ENCODE measurements at places on chromosomes 13 and 19.

GRCh38 chr13:32627793-32628192 is 41.5 kb downstream of the PDS5B start:
- no peak for DNase-seq

DNA sequence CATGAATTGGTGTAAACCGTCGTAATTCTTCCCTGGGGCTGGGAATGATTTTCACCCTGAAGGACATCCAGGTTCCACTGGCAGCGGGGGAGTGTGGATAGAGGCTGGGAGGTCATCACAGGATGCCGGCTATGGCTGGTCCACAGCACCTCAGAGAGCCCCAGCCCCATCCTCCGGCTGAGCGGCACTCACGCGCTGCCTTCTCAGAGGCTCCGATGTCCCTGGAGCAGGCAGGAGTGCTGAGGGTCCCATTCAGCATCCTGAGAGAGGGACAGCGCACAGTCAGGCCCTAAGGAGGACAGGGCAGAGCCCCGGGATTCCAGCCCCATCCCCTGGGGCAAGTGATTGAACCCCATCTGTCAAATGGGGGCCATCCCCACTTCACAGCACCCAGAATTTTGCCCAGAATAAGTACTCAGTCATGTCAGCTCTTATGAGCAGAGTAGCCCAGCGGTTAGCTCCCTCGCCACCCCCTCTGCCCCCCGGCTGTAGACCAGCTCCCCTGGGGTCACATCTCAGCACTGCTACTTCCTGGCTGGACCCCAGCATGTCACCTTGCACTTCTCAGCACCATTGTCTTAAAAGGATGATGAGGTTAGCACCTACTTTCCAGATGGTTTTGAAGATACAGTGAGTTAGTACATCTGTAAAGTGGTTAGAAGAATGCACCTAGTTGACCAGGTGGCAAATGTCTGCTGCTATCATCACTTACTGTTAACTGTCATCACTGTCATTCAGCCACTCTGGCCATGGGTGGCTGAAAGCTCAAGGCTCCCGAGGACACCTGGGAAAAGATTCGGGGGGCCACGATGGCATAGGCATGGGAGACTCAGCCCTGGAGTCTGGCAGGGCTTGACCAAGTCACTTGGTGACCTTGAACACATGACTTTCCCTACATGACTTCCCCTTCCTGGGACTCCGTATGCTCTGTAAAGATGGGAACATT is 11.9 kb downstream of the GRAMD1A start:
- DNase-seq: no peak

- no peak for DNase-seq
These were observed 14.9 kb downstream of the ZIC2 start for GRCh38 chr13:99996381-99996973.

GRCh38 chr19:5093297-5093928 is 124.5 kb downstream of the KDM4B start:
- no peak for DNase-seq

DNA sequence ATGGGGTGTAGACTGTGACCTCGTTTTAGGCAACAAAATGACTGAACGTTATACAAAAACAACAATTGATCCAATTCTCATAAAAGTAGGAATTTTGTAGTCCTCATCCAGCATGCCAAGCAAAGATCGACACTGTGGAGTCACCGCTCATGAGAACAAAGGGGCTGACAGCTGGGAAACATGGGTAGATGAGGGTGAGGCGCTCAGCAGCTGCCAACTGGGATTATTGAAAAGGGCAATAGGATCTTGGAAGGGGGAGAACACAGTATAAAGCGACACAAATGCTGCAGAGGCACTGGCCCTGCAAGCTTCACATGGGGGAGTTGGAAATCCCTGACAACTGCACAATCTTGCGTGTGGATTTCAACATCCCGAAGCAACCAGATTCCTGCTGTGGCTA is 5.4 kb upstream of the ZNF765 start:
- DNase-seq: no peak

GRCh38 chr19:1523412-1524286 is at the start of gene PLK5:
Gene PLK5 (plus strand): TSS chr19:1524077. CDS start chr19:1526997, 2,920 bp downstream.
- no peak for DNase-seq

- no peak for DNase-seq
These were observed 40.3 kb downstream of the CDADC1 start for GRCh38 chr13:49287995-49288394.

GRCh38 chr19:29260477-29261317 is 47.7 kb upstream of the UQCRFS1 start:
- no peak for DNase-seq

DNA sequence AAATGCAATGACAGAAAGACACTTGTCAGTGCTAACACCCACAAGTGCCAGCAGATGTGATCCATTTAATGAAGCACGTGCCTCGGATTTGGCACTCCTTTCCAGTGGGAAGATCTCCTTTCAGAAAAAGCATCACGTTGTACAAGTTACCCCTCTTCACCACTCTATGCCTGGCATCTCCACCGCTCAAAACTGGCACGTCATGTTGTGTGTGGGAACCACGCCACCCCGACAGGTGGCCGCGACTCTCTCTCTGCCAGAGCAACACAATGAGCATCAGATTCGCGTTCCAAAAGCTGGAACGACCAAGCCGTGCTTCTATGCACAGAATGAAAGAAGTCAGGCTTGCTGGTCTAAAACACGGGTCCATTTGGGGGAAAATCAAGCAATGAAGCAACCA is 24.3 kb downstream of the TMTC4 start:
- DNase-seq: no peak

GRCh38 chr13:38998739-38999138 is 8.1 kb upstream of the STOML3 start:
- DNase-seq: no peak

- DNase-seq: no peak
These were observed 821 bp downstream of the ZNF616 start for GRCh38 chr19:52138983-52139251.

DNA sequence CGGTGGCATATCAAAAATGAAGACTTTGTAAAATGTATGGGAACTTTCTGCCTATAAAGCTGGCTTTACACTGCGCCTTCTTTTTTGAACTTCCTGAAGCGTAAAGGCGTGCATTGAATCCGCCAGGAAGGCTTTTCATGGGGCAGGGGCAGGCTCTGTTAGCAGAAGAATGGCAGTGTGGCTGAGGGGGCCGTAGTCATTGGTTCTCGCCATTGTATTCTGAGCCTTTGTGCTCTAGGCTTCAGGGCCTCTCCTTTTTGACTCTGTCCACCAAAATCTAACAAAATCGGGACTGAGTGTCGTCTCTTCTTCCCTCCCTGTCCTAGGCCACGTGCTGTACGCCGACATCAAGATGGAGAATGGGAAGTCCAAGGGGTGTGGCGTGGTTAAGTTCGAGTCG is 14.1 kb downstream of the PRAM1 start:
- DNase-seq: no peak

DNA sequence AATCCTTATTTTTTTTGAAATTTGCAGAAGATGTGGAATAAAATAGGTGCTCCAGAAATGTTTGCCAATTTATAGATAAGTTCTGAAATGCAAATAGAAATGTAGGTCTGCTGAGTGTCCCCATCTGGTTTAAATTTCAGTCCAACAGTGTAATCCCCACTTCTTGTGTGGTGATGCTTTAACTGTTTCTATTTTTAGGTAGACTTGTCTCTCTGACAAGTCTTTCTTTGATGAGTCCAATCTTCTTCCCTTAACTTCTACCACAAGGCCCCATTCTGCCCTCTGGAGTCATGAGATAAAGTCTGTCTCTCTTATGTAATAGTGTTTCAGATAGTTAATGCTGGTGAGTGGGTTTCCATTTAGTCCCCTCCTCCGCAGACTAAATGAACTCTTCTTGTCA is 390.4 kb downstream of the RFC3 start:
- DNase-seq: no peak

- DNase-seq: no peak
These were observed 561 bp upstream of the GJA3 start for GRCh38 chr13:20161275-20161950.

GRCh38 chr13:59363947-59364346 is 799.8 kb downstream of the DIAPH3 start:
- no peak for DNase-seq

DNA sequence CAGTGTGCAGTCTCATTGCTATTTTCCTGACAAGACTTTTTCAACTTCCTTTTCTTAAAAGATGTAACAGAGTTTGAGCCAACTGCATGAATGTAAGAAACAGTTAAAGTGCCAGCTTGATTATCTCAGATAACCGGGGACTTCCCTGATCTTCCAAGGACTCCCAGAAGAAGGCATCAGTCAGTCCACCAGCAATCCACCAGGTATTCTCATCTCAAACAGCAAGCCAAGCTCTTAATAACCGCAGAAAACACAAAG is 350.1 kb downstream of the LIG4 start:
- no peak for DNase-seq

GRCh38 chr13:18949970-18950369 is 231.7 kb downstream of the TUBA3C start:
- no peak for DNase-seq

- no peak for DNase-seq
These were observed 18.0 kb upstream of the IZUMO2 start for GRCh38 chr19:50181121-50181520.

DNA sequence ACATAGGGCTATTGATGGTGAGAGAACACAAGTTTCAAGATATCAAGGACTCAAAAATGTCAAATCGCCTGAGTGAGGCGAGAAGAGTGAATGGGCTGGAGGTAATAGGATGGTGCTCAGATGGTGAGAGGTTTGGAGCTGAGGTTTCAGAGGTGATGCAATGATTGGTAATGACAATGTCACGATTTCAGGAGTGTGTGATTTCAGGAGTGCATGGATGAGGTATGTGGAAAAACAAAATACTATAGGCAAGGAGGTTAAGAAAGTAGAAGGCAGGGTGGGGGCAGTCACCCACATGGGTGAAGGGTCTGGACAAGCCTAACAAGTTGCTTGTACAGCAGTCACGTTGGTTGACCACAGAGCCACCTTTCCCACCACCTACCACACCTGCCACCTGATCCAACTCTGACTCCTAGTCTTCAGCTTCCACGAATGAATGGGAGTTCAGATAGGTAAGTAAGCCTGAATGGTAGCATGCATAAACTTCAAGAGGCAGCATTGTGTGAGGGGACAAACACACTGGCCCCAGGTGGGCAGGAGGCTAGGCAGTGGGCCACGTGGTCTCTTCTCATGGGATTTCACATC is 71.5 kb downstream of the RUBCNL start:
- DNase-seq: no peak

DNA sequence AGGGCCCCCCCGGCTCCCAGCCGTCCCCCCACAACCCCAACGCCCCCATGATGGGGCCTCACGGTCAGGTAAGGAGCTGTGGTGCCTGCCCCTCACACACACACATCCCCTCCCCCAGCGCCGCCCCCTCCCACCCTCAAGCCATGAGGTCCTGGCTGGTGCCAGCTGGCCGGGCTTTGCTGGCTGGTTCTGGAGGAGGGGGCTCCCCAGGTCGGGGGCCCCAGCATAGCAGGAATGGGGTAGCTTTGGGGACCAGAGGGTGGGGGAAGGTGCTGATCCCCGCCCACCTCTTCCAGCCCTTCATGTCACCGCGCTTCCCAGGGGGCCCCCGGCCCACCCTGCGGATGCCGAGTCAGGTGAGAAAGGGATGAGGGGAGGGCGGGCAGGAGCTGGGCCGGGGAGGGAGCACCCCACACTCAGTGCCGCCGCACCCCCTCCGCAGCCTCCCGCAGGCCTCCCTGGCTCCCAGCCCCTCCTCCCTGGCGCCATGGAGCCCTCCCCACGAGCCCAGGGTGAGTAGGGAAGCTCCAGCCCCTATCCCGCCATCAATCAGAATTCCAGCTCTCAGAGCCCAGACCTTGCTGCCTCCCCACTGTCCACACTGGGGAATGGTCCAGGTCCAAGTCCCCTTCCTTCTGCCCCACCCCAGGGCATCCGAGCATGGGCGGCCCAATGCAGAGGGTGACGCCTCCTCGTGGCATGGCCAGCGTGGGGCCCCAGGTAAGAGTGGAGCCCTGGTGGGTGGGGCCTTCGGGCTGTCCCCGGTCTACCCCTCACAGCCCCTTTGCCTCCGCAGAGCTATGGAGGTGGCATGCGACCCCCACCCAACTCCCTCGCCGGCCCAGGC is 6.4 kb downstream of the ISYNA1 start:
- DNase-seq: no peak

- no peak for DNase-seq
These were observed 149.5 kb downstream of the DCT start for GRCh38 chr13:94329754-94330551.

DNA sequence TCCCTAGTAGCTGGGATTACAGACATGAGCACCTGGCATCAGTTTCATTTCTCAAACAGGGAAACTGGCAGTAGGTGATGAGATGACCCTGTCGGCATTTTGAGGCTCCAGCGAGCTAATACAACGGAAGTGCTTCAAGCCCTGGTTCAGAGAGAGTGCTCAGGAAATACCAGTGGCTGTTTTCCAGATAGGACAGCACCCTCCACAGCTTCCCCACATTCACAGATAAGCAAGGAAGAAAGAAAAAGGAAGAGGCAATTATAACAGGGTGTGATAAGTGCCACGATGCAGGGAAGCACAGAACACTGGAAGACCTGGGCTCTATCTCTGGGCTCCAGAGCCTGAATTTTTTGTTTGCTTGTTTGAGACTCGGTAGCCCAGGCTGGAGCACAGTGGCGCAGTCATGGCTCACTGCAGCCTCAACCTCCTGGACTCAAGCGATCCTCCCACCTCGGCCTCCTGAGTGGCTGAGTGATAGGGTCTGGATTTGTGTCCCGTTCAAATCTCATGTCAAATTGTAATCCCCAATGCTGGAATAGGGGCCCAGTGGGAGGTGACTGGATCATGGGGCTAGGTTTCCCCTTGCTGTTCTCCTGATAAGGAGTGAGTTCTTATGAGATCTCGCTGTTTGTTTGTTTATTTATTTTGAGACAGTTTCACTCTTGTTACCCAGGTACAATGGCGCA is 43.5 kb downstream of the PIN1 start:
- no peak for DNase-seq

DNA sequence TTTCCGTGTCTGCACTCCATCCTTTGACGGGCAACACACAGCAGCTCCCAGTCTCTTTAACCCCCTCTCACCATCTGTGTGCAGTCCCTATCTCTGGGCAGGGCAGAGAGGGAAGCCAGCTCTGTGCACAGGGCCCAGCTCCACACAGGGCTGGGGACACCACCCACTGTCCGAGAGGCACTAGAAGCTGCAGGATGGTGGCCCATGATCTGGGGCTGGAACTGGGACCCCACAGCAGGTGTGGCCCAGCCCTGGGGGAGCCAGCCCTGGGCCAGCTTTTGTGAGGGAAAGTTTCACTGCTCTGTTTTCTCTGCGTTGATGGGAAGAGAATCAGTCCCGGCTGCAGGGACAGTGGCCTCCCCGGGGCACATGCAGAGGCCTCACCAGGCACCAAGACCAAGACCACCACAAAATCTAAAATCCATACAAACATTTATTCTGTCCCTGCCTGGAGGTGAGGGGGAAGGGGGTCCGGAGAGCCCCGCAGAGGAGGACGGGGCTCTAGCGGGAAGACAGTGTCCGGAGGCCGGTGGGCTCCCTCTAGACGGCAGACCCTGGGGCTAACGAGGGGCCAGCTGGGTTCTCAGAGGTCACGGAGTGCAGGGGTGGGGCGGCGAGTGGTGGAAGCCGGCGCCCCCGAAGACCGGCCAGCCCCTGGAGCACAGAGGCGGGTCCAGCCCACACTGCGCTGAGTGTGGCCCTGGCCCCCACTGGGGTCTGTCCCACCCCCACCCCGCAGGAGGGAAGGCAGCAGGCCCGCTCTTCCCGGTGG is 2.9 kb upstream of the ATP8B3 start:
- DNase-seq: no peak

GRCh38 chr13:87128491-87128890 is 542.7 kb upstream of the SLITRK5 start:
- no peak for DNase-seq

Measured in NCI-H526 treated with DMSO at 0.1 percent for 48 hours (cell line).